Stimulated activated CD8-positive, alpha-beta memory T cell treated with anti-CD3 and anti-CD28 coated beads, Interleukin-15, amount 100 ng/mL, for 24 hours (primary cell): ENCODE measurements at places on chromosomes 4 and X.

GRCh38 chrX:39946822-39947221, 150.9 kb downstream of the BCOR start:
- no peak for DNase-seq

DNA sequence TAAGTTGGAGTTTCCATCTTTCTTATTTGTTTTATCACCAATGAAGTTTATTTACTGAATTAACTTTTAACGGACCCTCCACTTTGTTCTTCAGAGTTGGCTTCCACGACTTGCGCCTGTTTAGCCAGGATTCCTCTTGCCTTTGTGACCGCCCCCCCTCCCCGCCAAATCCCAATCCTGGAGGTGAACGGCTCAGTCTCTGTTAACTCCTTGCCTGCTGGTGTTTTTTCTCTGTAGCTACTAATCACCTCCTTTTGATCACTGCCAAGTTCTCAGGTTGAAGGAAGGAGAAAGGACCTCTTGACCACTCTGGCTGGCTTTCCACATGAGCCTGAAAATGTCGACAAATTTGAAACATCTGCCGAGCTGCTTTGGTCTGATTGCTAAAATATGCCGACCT, 46.8 kb upstream of the BCOR start:
- no peak for DNase-seq

DNA sequence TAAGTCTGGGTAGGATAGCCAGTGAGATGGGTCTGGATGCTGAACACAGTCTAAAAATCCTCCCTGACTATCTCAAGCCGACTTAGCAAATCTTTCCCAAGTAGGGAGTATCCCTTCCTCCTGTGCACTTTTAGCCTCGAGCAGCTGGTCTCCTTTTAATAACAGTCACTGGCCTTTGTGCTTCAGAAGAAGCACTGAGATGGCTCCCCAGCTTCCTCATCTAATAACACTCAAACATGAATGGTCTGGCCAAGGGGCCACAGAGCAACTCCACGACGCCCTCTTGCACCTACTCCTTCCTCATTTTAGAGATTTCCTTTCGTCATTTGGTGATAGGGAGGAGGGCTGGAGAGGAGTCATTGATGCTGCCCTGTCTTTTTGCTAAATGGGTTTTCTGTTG, 78.8 kb upstream of the TMEM150C start:
- no peak for DNase-seq

DNA sequence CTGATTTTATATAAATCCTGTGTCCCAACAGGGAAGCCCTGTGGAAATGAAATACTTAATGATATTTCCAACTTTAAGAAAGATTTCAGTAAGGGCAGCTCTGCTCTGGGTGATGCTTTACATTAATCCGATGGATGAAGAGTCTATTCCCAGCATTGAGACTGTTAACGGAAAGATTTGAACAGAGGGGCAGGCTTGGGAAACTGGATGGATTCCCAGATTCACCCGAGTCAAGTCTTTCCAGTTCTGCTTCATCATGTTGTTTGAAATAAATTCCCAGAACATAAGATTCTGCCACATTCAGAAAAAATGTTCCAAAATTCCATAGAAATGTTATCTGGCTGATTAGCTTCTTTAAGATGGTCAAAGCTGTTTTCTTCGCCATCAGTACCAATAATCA, 246.0 kb downstream of the FBXW7 start:
- no peak for DNase-seq

DNA sequence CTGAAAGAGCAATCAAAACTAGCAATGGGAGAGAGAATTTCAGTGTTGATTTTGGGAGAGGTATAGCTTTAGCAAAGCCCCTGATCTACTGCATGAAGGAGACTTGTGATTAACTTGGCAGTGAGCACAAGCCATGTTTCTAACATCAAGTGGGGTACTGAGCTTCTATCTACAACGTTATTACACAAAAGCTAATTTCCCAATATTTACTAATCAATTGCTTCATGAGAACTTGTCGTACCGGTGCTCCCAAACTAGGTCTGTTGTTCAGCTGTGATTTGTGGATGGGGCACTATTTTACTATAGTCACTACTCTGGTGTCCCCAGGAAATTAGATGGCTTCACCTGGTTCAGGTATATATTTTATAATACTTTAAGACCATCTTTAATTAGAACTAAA, 16.2 kb downstream of the ANK2 start:
- no peak for DNase-seq

GRCh38 chrX:39805825-39806224, 291.9 kb downstream of the BCOR start:
- no peak for DNase-seq

DNA sequence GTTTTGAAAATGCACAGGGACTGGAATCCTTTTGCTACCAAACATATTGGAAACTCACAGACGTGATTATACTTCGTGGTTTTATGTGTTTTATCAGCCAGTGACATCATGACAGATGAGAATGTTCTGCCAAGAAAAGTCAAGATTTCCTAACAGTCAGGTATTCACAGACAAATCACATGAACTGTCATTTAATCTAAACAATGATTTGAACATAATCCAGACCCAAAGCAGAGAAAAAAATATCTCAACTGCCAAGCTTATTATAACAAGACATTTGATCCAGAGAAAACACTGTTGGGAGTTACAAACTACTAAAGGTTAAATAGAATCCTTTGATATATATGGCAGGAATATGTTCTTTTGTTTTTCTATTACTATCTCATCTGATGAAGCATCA, 635.9 kb upstream of the FRG1 start:
- no peak for DNase-seq

DNA sequence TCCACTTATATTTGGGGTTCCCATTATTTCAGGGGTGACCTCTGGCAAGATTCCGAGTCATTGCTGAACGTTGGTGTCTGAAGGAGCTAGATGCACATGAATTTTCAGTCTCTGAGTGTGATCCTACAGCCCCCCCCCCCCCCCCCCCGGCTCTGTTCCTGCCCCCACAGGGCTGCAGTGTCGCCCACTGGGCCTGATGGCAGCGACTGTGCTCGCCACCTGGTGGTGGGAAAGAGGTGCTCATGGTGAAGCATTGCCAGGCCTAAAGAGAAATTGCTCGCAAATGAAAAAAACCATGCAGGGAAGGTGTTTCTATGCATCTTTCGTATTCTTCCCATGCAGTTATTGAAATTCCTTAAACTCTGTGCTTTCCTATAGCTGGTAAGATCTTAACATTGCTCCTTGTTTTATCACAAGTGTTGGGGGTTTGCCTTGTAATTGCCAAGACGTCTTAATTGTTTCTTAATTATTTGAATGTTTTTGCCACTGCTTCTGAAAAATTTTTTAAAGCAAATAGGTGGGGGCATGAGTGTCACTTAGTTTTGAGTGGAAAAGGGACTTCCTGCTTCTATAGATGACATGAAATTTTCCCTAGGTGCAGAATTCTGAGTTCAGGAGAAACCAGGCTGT, 63.2 kb downstream of the CLDN22 start:
- DNase-seq = peak; percentile 4

DNA sequence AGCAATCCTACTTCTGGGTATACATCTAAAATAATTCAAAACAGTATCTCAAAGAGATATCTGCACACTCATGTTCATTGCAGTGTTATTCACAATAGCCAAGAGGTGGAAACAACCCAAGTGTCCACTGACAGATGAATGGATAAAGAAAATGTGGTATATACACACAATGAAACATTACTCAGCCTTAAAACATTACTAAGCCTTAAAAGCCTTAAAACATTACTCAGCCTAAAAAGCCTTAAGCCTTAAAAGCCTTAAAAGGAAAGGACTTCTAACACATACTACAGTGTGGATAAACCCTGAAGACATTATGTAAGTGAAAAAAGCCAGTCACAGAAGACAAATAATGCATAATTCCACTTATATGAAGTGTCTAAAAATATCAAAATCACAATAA, 40.3 kb upstream of the TFDP3 start:
- DNase-seq = no peak

GRCh38 chrX:21875013-21875412, 19.2 kb downstream of the YY2 start:
- DNase-seq = no peak

DNA sequence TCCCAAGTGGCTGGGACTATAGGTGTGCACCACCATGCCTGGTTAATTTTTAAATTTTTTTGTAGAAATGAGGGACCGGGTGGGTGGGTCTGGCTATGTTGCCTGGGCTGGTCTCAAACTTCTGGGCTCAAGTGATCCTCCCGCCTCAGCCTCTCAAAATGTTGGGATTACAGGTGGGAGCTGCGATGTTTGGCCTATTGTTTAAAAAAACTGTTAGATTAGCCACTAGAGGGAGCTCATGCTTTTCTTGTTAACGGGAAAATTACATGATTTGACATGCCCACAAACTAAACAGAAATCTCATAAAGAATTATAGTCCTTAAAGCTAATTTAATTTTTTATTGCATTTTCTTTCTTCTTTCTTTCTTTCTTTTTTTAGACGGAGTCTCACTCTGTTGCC, 5.0 kb upstream of the SDAD1 start:
- DNase-seq = no peak

DNA sequence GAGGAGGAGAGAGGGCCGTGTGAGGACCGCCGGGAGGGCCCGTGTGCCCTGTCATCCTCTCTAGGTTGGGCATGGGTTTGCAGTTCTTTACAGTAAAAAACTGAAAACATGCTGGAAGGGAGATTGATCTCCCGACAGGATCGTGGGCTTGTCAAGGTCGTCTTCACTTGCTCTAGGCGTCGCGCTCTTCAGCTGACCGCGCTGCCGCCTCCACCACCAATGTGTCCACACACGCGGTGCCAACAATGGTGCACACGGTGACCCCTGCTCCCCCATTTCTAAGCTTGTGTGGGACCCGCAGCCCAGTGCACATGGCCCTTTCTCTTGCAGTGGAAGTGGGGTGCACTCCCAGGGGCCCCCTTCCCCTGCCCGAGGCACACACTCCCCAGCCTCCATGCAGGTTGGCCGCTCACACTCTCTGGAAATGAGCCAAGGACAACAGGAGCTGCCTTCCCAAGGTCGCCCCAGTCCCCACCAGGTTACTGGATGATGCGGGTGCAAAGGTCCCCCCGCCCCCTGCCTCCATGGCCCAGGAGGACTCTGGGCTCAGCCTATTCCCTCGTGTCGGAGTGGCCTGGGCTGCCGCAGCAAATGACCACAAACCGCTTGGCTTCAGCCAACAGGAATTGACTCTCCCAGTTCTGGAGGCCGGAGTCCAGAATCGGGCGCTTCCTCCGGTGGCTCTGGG, 1.7 kb upstream of the ZFP92 start:
- DNase-seq = no peak
